Naive thymus-derived CD8-positive, alpha-beta T cell (primary cell): ENCODE measurements at places on chromosomes 6 and 20.

DNA sequence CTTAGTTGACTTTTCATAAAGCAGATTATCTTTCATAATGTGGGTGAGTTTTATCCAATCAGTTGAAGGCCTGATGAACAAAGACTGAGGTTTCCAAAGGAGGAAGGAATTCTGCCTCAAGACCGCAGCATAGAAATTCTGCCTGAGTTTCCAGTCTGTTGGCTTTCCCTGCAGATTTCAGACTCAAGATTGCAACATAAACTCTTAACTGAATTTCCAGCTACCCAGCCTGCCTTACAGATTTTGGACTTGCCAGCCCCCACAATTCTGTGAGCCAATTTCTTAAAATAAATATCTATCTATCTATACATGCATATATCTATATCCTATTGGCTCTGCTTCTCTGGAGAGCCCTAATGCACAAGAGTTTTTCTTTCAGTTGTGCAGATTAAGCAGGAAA lies 57.3 kb upstream of the SMLR1 start:
- DNase-seq = no peak

DNA sequence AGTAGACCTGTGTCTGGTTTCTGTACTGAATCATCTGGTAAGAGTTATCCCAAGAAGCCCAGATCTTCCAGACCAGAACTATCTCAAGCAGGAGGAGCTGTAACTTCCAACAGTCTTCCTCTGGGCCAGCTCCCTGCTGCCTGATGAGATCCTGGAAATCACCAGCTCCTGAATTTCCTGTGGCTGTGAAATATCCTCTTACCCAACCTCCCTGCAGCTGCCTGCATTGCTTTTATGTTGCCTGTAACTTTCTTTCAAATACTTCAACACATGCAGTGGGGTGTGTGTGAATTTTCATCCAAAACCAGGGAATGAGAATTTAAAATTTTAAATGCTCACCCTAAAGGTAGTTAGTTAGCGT lies 160.5 kb upstream of the LAMP5 start:
- DNase-seq = no peak

GRCh38 chr20:43235998-43236397 lies 46.3 kb upstream of the PTPRT start:
- no peak for DNase-seq

GRCh38 chr20:20836836-20837235 lies 124.4 kb upstream of the RALGAPA2 start:
- no peak for DNase-seq

GRCh38 chr6:109511832-109512231 lies 28.8 kb upstream of the ZBTB24 start:
- DNase-seq = no peak

DNA sequence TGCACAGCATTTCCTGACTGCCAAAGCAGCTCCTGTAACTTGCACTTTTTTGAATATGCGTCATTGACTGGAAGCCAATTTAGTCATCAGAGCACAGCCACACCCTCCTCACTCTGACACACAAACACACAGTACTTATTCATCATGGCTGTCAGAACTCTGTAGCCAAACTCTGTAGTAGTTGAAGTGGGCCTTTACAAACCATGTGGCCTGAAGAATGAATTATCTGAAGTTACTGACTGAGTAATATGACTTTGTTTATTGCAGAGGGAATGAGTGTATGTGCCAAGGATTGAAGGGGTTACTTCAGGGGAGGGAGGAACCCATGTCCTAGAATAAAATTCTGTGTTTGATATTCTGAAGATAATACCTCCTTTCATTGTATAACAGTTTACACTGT lies 102.7 kb downstream of the FIG4 start:
- DNase-seq = no peak

GRCh38 chr6:39956936-39957335 lies 22.7 kb upstream of the MOCS1 start:
- no peak for DNase-seq

GRCh38 chr6:36955136-36955535 lies 598 bp downstream of the PI16 start:
- no peak for DNase-seq

DNA sequence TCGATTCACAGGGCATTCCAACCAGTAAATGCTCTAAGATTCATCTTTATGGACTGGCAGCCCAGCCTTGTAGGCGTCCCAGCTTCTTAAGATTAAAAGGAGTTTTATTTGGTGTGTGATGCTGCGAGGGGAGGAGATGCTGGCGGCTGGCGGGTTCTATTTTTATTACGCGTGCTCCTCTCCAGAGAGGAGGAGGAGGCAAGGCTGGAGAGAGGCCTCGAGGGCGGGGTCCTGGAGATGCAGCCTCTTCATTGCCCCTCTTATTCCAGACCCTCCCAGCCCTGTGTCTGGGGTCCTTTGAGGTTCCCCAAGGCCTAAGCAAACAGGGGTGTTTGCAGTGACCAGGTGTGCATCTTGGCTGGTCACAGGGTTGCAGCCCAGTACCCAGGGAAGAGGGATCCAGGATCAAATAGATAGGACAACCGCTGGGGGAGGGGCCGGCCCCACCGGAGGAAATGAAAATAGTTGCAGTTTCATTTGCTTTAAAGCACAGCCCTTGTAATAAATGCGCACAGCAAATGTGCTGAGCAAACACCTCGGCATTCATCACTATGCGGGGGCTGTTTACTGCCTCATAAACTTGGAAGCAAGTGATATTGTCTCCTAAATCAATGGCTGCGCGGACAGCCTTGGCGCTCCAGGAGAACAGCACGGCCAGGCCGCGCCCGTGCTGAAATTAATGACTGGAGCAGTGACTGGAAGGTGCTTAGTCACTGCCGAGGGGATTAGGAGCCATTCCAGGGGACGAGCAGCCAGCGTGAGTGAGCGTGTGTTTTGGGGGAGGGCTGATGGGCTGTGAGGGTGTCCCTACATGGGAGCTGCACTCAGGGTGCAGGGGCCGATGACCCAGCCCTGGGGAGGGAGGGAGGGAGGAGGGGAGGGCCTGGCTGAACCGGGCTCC lies 83.0 kb downstream of the TMEM242 start:
- no peak for DNase-seq

GRCh38 chr20:35695245-35695749 lies 3.9 kb downstream of the NFS1 start:
- DNase-seq = no peak

DNA sequence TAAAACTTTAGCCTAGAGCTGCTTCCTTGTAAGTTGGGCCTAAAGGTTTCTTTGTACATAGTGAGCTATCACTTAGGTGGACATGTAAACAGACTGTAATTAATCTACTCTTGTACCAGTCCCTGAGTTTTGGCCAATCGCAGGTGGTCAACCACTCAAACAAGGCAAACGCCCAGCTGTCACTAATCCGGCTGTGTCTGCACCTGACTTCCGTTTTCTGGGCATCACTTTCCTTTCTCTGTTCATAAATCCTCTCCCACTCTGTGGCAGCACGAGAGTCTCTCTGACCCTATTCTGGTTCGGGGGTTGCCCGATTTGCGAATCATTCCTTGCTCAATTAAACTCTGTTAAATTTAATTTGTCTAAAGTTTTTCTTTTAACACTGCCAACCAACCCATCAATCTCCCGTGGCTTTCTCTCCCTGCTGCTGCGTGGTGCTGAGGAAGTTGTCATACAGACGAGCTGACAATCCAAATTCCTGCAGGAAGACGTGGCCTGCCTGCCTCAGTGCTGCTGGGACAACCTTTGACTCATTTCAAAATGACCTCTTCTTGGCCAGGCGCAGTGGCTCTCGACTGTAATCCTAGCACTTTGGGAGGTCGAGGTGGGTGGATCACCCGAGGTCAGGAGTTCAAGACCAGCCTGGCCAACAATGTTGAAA lies 206.3 kb downstream of the QKI start:
- DNase-seq = no peak

DNA sequence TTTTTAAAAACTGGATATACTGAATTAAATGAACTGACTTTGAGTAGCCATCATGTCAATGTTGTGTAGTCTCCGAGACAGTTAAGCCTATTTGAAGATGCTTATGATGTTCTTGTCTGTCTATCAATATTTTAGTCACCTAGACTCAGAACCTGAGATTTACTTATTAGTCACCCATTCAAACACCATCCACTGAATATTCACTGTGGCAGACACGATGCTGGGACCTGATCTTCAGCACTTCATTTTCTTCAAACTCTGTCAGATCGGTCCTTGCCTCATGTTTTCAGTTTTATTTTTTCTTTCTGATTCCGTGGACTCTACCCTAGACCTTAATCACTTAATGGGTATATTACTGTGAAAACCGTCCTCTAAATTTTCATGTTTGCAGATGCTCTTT lies 123.7 kb upstream of the MCHR2 start:
- DNase-seq = no peak

- no peak for DNase-seq
Observed at GRCh38 chr6:45965792-45966191, 49.9 kb downstream of the CLIC5 start.

- DNase-seq = no peak
Observed at GRCh38 chr6:105695461-105695860, 292.6 kb upstream of the PREP start.

DNA sequence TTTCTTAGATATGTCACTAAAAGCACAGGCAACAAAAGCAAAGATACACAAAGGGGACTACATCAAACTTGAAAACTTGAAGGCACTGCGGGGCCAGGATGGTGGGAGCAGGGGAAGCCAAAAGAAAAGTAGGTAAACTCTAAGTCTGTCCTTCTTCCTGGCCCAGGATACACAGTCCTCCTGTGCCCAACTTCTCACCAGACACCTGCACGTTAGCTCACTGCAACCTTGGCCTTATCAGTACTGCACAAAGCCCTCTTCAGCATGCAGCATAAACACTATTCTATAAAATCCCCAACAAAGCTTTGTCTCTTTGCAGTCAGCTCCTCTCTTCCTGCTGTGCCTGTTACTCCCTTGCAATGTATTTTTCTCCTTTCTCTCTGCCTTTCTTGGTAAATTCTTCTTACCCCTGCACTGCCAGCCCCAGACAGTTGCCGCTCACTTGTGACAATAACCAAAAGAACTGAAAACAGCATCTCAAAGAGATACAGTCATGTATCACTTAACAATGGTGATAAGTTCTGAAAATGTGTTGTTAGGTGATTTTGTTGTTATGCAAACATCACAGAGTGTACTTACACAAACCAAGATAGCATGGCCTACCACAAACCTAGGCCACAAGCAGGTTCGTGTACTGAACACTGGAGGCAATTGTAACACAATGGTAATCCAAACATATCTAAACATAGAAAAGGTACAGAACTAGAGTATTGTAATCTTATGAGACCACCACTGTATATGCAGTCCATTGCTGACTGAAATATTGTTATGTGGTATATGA lies 51.2 kb downstream of the NINL start:
- DNase-seq = no peak

GRCh38 chr6:82712826-82713225 lies 349.2 kb downstream of the TPBG start:
- DNase-seq = no peak

DNA sequence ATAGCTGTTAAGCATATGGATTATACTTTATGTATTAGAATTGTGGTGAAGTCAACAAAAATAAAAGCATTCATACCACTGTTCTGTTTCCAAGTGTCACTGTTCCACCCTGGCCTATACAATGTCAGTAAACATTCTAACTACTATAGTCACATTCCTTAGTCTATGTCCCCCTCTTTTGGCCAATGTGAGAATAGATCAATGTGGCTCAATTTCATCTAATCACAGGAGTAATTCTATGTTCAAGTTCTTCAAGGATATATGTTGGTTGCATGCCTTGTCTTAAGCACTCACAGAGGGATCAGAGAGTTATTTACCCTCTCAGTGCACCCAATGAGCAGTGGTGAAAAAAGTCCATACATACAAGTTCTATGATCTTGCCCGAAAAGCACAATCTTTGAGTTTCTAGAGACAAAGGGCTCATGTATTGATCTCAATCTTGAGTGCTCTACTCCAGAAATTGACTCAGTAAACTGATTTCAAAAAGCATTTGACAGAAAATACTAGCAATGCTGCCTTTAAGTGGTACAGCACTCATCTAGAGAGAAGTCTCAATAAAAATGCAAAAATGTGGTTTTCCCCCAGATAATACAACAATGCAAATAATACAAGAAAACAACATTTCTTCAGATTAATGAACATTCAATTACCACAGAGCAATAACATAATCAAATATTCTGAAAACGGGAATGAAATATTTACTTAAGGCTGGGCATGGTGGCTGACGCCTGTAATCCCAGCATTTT lies 16.5 kb downstream of the SMLR1 start:
- DNase-seq = peak; percentile 28

DNA sequence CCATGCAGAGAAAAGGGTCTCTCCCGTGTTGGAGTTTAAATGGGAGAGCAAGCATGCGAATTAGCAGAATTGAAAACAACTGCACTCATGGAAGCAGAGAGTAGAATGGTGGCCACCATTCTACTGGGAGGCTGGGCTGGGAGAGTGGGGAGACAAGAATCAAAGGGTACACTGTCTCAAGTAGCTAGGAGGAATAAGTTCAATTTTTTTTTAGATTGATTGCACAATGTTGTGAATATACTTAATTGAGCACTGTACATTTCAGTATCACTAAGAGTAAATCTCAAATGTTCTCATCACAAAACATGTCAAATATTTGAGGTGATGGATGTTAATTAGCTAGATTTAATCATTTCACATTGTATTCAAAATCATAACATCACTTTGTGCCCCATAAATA lies 34.6 kb upstream of the FAM50B start:
- no peak for DNase-seq

GRCh38 chr6:26359765-26360164 lies 5.2 kb upstream of the BTN3A2 start:
- no peak for DNase-seq

GRCh38 chr6:43989581-43990146 lies 137.6 kb downstream of the MRPL14 start:
- DNase-seq = peak; percentile 37

GRCh38 chr6:31386977-31387376 lies 16.4 kb upstream of the MICA start:
- DNase-seq = no peak

GRCh38 chr20:36666181-36666740 lies 20.3 kb upstream of the SLA2 start:
- no peak for DNase-seq

DNA sequence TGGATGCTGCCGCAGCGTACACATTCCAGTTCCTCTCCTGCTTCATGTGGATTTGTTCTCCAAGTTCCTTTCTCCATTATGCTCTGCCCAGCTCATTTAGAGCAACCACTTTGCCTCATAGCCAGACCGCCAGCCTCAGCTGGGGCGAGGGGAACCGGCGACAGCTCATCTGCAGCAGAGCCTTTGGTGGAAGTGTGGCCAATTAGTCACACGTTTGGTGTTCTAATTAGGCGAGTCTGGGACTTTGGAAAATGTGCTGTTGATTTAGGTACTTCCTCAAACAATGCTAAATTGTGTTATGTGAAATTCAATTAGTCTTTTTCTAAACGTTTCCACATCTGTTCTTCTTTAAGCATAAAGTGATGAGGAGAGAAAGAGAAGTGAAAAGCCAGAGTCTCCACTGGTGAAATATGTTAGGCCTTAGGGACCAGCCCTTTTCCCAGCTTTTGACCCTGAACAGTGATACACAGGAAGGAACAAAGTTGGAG lies 217.9 kb downstream of the TBX18 start:
- DNase-seq = no peak
